ENCODE measurements at places on chromosomes 7 and 10. TPM values are rescaled to one million over a fixed set of nuclear protein-coding genes. Genes with fewer than 3 reads are reported as not detected.

AGMO gene
- 0.27 TPM for total RNA-seq

CPA2 gene
- total RNA-seq = 85.0 TPM

- no peak for DNase-seq
Measured at GRCh38 chr10:68402276-68402675, 4.8 kb downstream of the RUFY2 start.

GRCh38 chr7:18401757-18402156 lies 93.8 kb upstream of the HDAC9 start:
- no peak for DNase-seq

DNA sequence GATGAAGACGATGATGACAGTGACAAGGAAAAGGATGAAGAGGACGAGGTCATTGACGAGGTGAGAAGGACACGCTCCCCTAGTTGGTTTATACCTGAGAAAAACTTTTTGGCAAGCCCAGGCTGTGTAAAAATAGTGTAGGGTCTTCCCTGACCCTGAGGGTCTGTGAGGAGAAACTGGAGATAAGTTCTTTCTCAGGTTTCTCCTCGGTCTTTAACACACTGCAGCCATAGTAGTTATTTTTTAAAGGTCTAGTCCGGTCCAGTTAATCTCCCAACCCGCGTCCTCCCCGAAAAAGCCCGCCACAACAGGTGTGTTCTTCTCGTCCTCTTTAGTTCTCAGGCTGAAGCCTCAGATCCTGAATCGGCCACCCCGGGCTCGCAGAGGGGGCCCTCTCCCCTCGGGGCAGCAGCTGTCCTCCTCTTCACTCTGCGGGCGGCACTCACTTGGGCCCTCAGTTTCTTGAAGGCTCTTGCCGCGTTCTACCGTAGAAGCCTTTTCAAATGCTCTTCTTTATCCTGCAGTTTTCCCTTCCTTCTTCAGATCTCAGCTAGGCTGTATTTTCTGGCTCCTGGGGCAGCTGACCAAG lies 411 bp downstream of the BCCIP start:
- no peak for DNase-seq

DNA sequence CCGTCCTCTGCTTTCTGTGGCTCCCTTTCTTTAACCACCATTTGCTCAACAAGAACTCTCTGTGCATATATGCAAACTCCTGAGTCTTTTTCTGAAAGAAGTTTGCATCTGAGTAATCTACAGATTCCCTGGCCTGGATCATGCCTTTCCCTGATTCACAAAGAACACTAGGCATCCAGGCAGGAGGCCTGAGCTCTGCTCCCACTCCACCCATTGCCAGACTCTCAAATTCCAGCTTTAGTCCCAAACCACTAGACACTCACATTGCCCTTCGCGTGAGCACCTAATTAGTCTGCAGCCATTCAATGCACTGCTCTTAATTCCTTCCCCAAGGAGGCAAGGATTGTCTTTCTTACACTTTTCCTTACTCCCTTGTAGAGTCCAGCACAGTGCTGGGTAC lies 60.9 kb downstream of the ABCC2 start:
- no peak for DNase-seq

TBX20 gene
- total RNA-seq = not detected

GRCh38 chr10:36191009-36191408 lies 548.9 kb upstream of the FZD8 start:
- DNase-seq = no peak

CLRN3 gene
- 2.7 TPM for total RNA-seq

DNA sequence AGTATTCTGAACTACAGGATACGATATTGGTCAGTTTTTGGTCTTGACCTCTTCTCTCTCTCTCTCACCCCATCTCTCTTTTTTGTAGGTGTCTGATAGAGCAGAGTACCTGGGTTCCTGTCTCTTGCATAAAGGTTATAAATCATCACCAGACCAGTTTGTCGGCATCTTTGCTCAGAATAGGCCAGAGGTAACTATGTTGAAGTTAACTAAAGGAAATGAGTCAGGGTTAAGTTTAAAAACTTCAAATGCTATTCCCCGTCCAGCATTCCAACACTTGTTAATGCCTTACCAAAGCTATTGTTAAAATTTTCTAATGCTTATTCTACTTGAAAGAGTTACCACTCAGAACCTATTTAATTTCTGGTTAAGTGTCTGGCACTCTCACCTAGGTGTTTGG lies 30.7 kb downstream of the ACSL5 start:
- DNase-seq = no peak

PRF1 gene
- not detected for total RNA-seq

ECHDC3 gene
- 2.4 TPM for total RNA-seq

GRCh38 chr7:100176096-100177044 lies 811 bp downstream of the GPC2 start:
- no peak for DNase-seq
